Activated CD4-positive, alpha-beta T cell treated with anti-CD3 and anti-CD28 coated beads for 1 hour (primary cell): ENCODE measurements at places on chromosomes 13 and 19.

GRCh38 chr13:114065926-114066774 lies 66.3 kb downstream of the RASA3 start:
- DNase-seq = no peak

GRCh38 chr13:93635616-93636032 lies 409.0 kb downstream of the GPC6 start:
- no peak for DNase-seq

- no peak for DNase-seq
Observed at GRCh38 chr13:77360032-77360685, 33.3 kb upstream of the MYCBP2 start.

DNA sequence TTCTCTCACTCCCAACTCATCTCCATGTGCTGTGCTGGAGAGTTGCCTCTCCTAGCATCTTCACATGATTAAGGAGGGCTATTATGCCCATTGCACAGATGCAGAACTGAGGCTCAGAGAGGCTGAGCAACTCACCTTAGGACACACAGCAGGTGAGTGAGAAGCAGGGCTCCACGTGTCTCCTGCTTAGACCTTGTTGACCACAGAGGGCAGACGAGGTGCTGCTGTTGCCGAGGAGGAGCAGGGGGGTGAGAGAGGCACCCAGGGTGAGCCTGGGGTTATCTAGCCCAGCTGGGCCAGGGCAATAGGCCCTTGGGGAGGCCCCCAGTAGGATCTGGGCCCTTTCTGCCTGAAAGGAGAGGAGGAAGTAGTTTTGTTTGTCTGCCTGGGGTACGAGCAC lies 2.4 kb upstream of the HSH2D start:
- no peak for DNase-seq

DNA sequence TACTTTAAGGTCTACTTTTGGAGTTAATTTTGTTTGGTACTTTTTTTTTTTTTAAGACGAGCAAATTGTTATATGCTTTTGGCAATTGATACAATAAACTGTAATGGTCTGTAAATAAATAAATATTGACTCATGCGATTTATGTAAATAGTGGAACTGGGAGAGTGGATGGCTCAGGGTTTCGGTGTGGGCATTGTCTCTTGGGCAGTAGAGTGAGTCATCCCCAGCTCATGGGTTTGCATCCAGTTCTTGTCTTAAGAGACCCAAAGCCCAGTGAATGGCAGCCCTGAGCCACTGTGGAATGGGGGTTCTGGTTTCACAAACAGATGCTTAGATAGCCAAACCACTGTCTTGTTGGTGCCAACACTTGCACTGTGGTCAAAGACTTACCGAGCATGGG lies 33.0 kb downstream of the FGF9 start:
- DNase-seq = no peak

- DNase-seq = no peak
Observed at GRCh38 chr13:73450583-73450982, 391.8 kb downstream of the KLF5 start.

DNA sequence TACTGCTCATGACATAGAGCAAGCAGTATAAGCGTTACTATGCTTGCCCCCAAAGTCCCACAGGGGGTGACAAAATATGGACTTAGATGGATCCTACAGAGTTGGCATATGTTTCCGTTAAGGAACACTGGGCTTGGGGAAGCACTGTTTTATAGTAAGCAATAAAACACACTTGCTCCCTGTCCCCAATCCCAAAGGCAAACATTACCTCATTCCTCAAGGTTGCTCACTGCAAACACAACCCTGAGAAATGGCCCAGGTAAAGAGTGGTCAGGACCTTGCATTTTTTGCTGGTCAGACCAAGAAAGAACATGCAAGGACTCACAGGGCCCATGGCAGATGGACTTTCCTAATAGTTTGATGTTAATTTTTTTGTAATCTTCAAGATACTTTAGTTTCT lies 32.3 kb downstream of the UGGT2 start:
- no peak for DNase-seq

GRCh38 chr13:81929988-81930387 lies 1589.1 kb upstream of the SPRY2 start:
- no peak for DNase-seq

GRCh38 chr13:52811841-52812240 lies 36.6 kb downstream of the PCDH8 start:
- no peak for DNase-seq

- no peak for DNase-seq
Observed at GRCh38 chr13:114286808-114287207, 5.4 kb downstream of the UPF3A start.

- no peak for DNase-seq
Observed at GRCh38 chr19:17149393-17150135, 65.6 kb upstream of the USE1 start.

- DNase-seq = no peak
Observed at GRCh38 chr19:22144394-22144793, 52.4 kb downstream of the ZNF676 start.

- no peak for DNase-seq
Observed at GRCh38 chr19:16419669-16420335, 52.0 kb downstream of the EPS15L1 start.

DNA sequence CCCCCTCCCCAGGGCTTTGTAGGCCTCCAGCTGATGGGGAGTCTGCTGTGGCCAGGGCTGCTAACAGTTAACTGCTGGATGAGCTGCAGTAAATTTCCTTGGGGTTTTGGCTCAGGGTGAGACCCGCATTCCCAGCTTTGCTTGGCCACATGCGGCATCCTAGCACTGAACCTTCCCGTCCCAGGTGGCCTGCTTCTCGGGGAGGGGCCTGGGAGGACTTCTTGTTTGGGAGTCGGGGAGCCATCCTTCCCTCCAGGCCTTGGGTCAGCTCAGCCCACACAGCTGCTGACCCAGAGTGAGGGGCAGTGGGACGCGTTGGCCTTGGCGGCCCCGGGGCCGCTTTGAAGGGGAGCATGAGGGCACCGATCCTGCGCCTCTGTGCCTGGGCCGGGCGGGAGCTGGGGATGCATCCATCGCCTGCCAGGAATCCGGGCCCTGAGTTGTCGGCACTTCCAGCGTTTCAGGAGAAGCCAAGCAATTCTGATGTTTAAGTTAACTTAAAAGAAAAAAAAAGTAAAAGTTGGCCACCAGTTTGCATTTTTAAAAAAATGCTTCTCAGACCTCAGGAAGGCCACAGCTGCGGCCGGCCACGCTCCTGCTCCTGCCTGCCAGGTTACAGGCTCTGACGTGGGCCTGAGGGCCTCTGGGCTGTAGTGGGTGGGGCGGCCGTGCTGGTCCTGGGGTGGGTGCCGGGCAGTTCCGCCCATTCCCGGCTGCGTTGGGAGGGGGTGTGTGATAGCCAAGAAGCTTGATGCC lies 27.7 kb downstream of the CRTC1 start:
- no peak for DNase-seq

- no peak for DNase-seq
Observed at GRCh38 chr19:1067341-1067957, 482 bp downstream of the ARHGAP45 start.

DNA sequence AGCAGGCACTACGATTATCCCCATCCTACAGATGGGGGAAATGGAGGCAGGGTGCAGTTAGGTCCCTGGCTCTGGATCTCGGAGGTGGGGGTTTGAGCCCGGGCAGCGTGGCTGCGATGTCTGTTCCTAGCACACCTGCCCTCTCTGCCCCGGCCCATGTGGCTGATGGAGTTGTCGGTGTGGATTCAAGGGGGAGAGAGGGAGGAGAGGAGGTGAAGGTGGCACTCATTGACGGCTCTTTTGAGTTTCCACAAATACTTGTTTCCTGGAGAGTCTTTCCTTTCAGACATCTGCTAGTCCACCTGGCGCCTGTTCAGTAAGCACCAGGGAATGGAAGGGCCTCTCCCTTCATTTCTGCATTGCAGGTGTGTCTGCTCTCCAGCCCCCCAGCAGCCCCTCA lies 69.9 kb downstream of the ARHGEF18 start:
- no peak for DNase-seq

DNA sequence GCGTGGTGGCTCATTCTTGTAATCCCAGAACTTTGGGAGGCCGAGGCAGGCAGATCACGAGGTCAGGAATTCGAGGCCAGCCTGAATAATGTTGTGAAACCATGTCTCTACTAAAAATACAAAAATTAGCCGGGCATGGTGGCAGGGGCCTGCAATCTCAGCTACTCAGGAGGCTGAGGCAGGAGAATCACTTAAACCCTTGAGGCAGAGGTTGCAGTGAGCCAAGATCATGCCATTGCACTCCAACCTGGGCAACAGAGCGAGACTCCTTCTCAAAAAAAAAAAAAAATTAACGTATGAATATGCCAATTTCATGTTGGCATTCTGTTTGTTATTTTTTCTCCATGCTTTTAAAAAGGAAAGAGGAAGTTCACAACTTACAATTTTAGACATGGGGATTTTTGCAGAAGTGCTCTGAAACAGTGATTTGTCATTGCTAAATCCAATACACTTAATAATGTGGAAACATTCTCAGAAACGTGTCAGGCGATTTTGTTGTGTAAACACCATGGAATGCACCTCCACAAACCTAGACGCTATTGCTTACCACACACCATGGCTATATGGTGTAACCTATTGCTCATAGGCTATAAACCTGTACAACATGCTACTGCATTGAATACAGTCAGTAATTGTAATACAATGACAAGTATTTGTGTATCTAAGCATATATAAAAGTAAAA lies 115.9 kb upstream of the PCDH20 start:
- no peak for DNase-seq

GRCh38 chr19:11018179-11018578 lies 57.3 kb downstream of the SMARCA4 start:
- DNase-seq = no peak

DNA sequence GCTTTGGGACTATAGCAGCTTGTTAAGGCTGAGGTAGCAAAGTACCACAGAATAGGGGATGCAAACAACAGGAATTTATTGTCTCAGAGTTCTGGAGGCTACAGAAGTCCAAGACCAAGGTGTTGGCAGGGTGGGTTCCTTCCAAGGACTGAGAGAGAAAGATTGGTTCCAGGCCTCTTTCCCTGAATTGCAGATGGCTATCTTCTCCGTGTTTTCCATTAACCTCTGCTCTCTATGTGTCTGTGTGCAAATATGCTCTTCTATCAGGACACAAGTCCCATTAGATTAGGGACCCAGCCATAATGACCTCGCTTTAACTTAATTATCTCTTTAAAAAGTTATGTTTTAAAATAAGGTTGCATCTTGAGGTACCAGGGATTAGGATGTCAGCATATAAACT lies 1732.9 kb upstream of the SLC10A2 start:
- no peak for DNase-seq

DNA sequence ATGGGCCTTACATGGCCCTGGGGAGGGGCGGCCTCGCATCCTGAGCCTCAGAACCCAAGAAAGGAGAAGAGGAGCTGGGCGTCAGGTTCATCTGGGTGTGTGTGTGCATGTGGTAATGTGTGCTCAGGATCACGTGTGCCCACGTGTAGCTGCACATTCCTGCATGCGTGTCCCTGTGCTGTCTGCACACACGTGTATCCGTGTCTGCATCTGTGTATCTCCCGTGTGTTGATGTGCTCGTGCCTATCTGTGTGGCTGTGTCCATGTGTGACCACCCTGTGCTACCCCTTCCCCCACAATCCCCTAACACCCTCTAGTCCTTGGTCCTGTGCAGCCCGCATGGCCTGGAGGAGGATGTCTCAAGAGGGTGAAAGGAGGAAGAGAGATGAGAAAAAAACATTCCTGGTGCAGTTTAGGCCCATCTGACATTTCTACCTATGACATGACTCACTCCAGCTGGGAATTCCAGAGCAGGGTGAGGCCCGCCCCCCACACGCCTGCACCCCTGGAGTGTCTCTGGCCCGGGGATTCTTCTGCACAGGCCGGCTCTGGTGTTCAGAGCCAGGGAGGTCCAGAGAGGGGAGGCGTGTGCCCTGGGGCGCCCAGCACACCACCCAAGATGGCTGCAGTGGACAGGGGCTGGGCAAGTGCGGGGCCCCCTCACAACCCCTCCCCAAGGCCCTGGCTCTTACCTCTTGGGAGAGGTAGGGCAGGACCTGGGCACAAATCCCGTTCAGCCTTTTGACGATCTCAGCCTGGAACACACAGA lies 7.1 kb downstream of the TLE5 start:
- no peak for DNase-seq

- DNase-seq = no peak
Observed at GRCh38 chr13:46934749-46935148, 37.9 kb upstream of the HTR2A start.

GRCh38 chr13:62839338-62839737 lies 1423.7 kb upstream of the PCDH20 start:
- no peak for DNase-seq

GRCh38 chr13:113432506-113433270 lies 20.6 kb downstream of the ADPRHL1 start:
- no peak for DNase-seq

DNA sequence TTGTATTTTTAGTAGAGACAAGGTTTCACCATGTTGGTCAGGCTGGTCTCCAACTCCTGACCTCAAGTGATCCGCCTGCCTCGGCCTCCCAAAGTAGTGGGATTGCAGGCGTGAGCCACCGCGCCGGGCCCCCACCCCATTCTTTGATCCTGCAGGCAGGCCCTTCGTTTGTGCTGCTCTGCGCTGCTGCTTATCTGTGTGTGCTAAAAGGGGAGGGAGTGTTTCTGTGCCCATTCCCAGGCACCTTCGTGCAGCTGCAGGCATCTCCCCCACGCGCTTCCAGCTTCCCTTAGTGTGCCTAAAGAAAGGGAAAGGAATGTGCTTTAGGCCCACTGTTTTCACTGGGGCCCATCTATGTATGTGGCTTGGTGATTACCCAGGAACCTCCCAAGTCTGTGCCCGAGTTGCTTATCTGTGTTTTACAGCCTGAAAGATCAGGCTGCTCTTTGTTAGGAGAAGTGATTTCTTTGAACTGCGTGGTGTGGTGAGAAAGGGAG lies 27.2 kb downstream of the EPN1 start:
- no peak for DNase-seq

- no peak for DNase-seq
Observed at GRCh38 chr13:24183741-24184182, 23.2 kb downstream of the SPATA13 start.

DNA sequence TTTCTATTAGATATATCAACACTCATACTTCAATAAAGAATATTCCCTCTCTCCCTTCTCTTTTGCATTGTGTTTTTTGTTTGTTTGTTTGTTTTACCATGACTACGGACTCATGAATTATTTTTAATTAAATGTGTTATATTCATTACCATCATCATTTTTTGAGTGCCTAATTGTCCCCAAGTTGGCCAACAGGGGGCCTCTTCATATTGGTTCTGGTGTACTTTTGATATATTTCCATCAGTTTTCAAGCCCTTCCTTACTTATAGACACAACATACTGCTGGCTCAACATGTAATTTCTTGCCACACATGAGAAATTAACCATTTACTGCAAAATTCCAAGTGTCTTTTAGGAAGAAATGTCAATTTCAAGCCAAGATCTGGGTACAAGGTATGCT lies 54.5 kb upstream of the GPC6 start:
- no peak for DNase-seq

DNA sequence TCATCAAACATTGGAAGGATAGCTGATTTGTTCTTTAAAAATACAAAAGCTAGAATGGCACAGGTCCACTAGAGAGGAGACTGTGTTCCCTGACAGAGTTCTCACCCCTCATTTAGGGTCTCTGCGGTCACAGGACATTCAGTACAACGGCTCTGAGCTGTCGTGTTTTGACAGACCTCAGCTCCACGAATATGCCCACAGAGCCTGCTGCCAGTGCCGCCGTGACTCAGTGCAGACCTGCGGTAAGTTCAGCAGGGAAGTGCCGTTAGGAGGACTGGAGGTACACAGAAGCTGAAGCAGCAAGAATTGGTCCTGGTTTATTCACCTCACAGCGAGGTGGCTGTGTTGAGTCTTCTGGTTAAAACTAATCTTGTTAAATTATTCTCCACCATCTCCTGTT lies 90.0 kb downstream of the TNFRSF19 start:
- no peak for DNase-seq

- DNase-seq = no peak
Observed at GRCh38 chr13:113831061-113831460, 32.8 kb downstream of the GAS6 start.

GRCh38 chr13:113119822-113120189 lies 2.8 kb upstream of the F10 start:
- no peak for DNase-seq
